ENCODE measurements at places on chromosomes 1 and 21.

- peak; percentile 86 for DNase-seq
Observed at GRCh38 chr1:6602669-6603237, at the start of gene KLHL21. Gene KLHL21, minus strand, starts transcription at chr1:6602869. Its CDS starts 52 bp downstream, at chr1:6602817.

- DNase-seq = no peak
Observed at GRCh38 chr1:160136926-160137200, 14.5 kb upstream of the ATP1A4 start.

DNA sequence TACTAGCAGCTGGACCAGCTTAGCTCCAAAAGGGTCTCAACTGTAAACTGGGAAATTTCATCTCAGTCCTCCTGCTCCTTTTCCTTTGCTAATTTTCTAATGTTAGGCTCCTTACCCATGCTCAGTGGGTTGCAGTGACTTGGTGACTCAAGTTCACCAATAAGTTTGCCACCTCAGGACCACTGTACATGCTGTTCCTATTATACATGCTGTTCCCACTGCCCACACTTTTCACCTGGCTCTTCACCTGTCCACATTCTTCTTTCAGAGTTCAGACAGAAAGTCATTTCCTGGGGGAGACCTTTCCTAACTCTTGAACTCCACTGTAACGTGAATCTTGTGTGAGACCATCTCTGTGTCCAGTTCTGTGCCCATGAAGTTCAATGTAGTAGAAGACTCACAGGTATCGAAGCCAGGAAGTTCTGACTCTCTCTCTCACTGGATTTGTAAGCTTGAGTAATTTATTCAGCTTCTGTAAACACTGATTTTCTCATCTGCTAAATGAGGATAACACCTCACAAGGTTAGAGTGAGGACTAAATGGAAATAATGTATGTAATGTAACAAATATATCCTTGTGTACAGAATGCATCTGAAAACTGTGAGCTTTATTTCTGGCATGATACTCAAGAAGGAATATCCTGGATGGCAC lies 17.9 kb downstream of the CD2 start:
- no peak for DNase-seq

DNA sequence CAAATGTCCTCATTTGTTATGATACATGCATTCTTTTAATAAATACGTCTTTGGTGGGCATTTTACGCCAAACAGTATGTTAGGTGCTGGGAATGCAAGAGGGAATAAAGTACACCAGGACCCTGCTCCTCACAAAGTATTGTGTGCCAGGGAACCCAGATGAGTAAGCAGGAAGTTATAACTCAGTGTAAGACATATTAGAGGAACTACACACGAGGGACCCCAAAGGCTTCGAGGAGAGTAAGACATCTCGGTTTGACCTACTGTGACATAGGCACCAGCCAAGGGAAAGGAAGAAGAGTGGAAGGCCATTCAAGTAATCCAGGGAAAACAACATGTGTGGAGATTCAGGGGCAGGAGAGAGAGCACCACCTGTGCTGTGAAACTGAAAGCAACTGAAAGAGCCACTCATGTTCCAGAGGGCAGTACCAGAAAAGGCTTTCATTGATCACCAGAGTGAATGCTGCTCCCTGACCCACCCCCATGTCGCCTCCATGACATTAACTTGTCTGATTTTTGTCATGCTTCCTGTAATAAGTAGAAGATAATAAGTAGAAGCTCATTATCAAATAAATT lies 542.5 kb upstream of the PKN2 start:
- DNase-seq = no peak

GRCh38 chr1:194658090-194658439 lies 1471.7 kb upstream of the B3GALT2 start:
- no peak for DNase-seq

DNA sequence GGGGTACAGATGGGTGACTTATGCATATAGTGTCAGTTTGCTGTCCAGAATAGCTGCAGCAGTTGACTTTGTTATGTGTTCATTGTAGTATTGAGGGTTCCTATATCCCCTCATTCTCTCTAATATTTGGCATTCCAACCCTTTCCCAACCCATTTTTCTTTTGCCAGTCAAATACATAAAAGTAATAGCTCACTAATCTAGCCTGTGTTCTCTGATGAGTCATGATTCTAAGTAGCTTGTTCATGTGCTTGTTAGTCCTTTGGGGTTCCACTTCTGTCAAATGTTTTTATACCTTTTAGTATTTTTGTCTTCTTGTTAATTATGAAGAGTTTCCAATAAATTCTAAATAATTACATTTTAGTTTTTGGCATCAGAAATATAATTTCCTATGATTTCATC lies 99.2 kb upstream of the MROH9 start:
- DNase-seq = no peak

- no peak for DNase-seq
Observed at GRCh38 chr1:1073743-1074587, at the start of gene RNF223. Gene RNF223, minus strand, starts transcription at chr1:1074306. Its CDS starts 1,740 bp downstream, at chr1:1072566.

- DNase-seq = no peak
Observed at GRCh38 chr1:2917284-2917683, 104.0 kb upstream of the ACTRT2 start.

DNA sequence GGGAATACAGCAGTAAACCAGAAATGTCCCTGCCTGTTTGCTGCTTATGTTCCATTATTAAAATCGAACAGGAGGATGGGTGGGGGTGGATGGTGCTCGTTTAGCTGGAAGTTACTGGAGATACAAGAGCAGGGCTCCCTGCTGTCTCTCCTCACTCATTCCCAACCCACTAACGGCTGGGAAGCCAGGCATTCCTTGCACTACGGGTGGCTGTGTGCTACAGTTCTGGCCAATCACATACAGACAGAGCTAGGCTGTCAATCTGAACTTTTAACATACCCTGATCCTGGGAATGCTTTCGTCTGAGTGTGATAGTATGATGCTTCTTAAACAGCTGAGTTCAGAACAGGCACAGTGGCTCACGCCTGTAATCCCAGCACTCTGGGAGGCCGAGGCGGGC lies 7.0 kb downstream of the SIPA1L2 start:
- DNase-seq = no peak

DNA sequence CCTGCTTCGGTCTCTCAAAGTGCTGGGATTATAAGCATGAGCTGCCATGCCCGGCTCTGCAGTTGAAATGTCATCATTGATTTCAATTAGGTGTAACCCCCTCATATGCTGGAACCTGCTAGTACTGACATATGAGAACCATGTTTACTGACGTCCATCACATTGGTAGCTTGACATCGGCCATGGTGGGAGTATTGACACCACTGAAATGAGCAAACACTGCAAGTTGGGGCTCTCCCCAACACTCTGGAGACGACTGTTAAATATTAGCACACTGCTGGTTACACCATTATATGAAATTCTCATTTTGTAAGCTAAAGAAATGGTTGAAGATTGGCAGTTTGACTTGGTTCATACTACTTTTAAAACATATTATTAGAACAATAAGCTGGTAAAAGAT lies 63.7 kb downstream of the CNST start:
- no peak for DNase-seq

- no peak for DNase-seq
Observed at GRCh38 chr1:94321662-94322061, 84.3 kb upstream of the ARHGAP29 start.

- DNase-seq = no peak
Observed at GRCh38 chr1:214247501-214248041, 33.4 kb upstream of the SMYD2 start.

GRCh38 chr1:204836856-204837255 lies 33.8 kb upstream of the NFASC start:
- DNase-seq = no peak

GRCh38 chr1:8211883-8212579 lies 105.9 kb upstream of the SLC45A1 start:
- peak; percentile 15 for DNase-seq

- DNase-seq = no peak
Observed at GRCh38 chr1:170261669-170262068, 115.9 kb downstream of the NTMT2 start.

GRCh38 chr1:23423415-23424292 lies 894 bp downstream of the TCEA3 start:
- peak; percentile 35 for DNase-seq

DNA sequence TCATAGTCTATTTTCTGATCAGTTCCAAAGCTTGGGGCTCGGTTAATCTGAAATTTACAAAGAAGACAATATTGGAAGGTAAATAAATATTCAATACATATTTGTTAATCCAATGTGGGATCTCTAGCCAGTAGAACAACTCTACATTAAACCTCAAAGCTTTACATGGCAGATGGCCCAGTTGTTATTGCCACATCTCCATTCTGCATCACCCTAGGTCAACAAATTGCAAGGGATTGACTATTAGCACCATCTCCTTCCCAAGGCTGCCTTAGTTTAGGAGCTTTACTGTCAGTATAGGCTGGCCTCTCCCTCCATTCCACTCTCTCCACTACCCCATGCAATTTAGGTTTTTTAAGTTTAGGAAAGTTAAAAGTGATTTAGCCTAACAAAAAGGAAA lies 69.7 kb downstream of the TTLL7 start:
- DNase-seq = no peak

- DNase-seq = no peak
Observed at GRCh38 chr1:98019747-98020146, 98.9 kb upstream of the DPYD start.

GRCh38 chr1:160224606-160225005 lies 19.4 kb downstream of the PEA15 start:
- DNase-seq = no peak

- no peak for DNase-seq
Observed at GRCh38 chr1:158153179-158153578, 27.5 kb upstream of the CD1D start.

GRCh38 chr1:44037154-44037553 lies 5.9 kb upstream of the SLC6A9 start:
- no peak for DNase-seq

- DNase-seq = no peak
Observed at GRCh38 chr1:16719571-16720350, 20.6 kb upstream of the RNU1-4 start.

GRCh38 chr1:97780884-97781283 lies 139.9 kb downstream of the DPYD start:
- DNase-seq = no peak

DNA sequence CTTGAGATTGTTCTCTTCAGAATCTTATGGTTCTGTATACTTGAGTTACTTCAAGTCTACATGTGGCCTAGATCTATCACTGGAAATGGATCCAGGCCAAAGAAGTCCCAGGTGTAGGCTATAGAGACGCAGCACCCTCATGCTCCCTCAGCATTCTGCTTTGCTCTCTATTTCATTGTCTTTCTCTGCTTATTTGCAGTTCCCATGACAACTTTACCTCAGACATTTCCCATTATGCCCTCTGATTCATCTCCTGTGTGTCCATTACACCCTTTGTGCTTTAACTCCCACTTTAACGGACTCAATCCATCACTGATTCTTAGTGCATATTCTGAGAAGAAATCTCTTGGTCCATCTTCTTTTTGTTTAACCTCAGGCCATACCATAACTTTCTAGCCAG lies 236.9 kb upstream of the NRIP1 start:
- DNase-seq = no peak

DNA sequence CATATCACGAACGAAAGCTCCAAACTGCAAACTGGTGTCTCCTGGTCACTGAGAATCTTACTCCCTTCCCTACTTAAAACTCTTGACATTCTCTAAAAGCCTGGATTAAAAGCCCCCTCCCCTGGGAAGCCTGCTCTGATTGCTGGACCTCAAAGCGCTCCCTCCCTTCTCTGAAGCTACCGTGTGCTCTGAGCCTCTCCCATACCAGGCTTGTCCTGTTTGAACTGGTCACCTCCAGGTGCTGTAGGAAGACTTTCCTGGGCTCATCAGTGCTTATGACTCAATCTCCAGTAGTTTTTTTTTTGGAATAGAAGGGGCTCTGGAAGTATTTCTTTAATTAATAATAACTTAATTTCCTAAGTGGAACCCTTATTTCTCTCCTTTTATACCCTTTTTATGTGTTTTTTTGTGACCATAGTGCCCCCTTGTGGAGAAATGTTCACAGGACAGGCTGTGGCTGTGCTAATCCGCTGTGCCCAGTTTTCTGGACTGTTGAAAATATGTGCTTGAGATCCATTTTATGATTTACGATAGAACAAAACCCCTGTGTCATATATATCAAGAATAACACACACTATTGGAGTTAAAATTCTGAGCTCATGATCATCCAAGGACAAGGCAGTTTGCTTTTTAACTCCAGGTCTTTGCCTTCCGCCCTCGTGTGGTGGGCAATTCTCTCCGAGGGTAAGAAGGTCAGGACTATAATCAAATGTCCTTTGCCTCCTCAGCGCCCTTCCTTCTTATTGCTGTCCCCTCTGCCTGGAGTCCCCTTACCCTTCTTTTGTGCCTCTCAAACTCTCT lies 16.9 kb downstream of the MTARC1 start:
- DNase-seq = peak; percentile 17

GRCh38 chr1:90840352-90840751 lies 123.2 kb upstream of the BARHL2 start:
- DNase-seq = no peak

GRCh38 chr1:78095593-78095992 lies 49.8 kb downstream of the GIPC2 start:
- no peak for DNase-seq

- DNase-seq = no peak
Observed at GRCh38 chr1:19070197-19070651, 113.7 kb upstream of the IFFO2 start.

DNA sequence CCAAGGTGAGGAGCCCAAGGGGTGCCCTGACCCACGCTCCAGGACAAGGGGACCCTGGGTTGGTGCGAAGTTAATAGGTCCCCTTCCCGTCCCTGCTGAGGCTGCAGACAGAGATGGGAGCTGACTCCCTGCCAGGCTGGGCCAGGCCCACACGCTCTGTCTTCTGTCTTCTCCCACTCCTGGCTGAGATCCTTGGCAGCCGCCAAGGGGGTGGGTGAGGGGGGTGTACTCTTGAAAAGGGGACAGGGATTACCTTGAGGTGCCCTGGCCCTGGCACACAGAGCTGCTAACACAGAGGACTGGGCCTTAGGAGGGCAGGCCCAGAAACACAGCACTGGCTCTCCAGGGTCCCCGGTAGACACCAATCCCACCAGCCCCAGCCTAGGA lies 11.0 kb upstream of the CTRC start:
- DNase-seq = no peak

DNA sequence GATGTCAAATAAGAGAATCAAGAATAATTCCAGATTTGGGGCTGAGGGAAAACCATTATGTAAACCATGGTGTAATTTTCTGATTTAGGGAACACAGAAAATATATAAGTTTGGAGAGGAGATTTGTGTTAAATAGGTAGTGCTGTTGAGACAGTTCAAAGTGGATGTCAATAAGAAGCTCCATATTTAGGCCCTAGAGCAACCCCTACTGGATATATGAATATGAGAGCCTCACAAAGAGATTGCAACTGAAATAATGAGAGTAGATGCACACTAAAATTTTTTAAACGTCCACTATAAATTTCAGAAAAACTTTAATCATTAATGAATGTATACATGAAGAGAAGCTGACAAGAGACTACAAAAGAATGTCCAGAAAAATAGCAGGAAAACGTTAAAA lies 1447.8 kb upstream of the PRMT6 start:
- no peak for DNase-seq

Data from stimulated activated CD4-positive, alpha-beta T cell treated with anti-CD3 and anti-CD28 coated beads, Interleukin-2, amount 100 ng/mL, for 24 hours (primary cell).